ENCODE measurements at places on chromosomes 2 and 18. TPM values are rescaled to one million over a fixed set of nuclear protein-coding genes. Genes with fewer than 3 reads are reported as not detected.

SRD5A2 gene
- 0.25 TPM for total RNA-seq

DDX18 gene
- total RNA-seq: 36.6 TPM

DNA sequence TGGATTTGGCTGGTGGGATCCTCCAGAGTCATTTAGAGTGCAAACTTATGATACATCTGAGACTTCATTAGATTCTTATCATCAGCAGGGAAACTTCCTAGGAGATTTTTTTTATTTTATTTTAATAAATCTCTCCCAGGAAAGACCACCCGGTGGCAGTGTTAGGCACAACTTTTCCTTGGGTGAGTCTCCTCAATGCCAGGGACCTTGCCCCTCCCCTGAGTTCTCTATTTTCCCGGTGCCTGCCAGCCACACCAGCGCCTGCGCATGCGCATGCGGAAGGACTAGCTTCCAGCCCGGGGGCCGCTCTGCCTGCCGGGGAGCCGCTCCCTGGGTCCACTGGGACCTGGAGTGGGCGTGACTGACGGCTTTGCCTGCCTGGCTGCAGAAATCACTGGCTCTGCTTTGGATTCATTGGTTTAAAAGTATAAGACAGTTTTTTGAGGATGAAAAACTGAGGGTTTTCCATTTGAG lies 86.6 kb downstream of the TMEM182 start:
- no peak overlapping the region for H3K27ac ChIP-seq
- peak; percentile 49 for DNase-seq
- H3K27me3 ChIP-seq: no peaks in the 10 kb centered on the region
- H3K4me3 ChIP-seq: no peak overlapping the region

DNA sequence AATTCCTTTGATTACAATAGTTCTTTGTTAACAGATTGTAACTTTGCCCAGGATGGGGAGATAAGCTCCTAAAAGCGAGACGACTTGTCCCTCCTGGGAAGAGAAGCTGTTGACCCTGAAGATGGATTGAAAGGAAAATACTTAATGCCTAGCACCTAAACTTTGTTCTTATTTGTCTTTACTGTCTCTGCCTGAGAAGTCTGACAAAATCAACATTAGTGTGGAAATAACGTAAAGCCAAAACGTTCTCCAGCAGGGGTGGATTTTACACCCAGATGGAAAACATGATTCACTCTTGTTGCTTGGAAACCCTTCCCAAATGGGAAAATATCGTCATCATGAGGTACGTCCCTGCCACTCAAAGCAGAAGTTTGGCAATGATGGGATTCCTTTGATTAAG lies 450.1 kb downstream of the SLC4A3 start:
- no peaks in the 10 kb centered on the region for H3K36me3 ChIP-seq
- no peaks in the 10 kb centered on the region for H3K27me3 ChIP-seq
- H3K4me3 ChIP-seq: no peak overlapping the region

GRCh38 chr18:74146756-74147155 lies 878 bp downstream of the FBXO15 start:
- H3K4me3 ChIP-seq: no peak overlapping the region
- no peaks in the 10 kb centered on the region for H3K36me3 ChIP-seq
- no peaks in the 10 kb centered on the region for H3K27me3 ChIP-seq
- DNase-seq: no peak
- no peak overlapping the region for H3K27ac ChIP-seq
- peaks cover 7% of the 10 kb centered on the region for H3K4me1 ChIP-seq

DNA sequence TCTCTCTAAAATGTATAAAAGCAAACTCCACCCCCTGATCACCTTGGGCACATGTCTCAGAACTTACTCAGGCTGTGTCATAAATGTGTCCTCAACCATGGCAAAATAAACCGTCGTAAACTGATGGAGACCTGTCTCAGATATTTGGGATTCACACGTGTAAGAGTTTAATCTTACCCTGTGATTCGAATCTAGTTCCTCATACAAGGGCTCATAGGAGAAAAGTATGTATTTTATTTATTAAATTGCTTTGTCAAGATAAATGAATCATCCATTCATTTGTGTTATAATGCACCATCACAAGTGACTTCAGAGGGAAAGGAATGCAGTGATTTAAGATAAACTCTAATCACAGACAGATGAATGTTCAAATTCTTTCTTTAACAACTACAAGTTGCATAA lies 712.5 kb upstream of the LRATD1 start:
- H3K36me3 ChIP-seq: no peaks in the 10 kb centered on the region
- no peak overlapping the region for H3K27ac ChIP-seq
- H3K4me1 ChIP-seq: no peaks in the 10 kb centered on the region
- H3K4me3 ChIP-seq: no peak overlapping the region
- no peaks in the 10 kb centered on the region for H3K27me3 ChIP-seq

GRCh38 chr18:47931718-47932103 lies 1.3 kb upstream of the SMAD2 start:
- no peak for DNase-seq
- no peak overlapping the region for H3K27ac ChIP-seq
- H3K27me3 ChIP-seq: no peaks in the 10 kb centered on the region
- H3K4me3 ChIP-seq: peak overlapping the region; percentile 82
- H3K36me3 ChIP-seq: no peaks in the 10 kb centered on the region

DNA sequence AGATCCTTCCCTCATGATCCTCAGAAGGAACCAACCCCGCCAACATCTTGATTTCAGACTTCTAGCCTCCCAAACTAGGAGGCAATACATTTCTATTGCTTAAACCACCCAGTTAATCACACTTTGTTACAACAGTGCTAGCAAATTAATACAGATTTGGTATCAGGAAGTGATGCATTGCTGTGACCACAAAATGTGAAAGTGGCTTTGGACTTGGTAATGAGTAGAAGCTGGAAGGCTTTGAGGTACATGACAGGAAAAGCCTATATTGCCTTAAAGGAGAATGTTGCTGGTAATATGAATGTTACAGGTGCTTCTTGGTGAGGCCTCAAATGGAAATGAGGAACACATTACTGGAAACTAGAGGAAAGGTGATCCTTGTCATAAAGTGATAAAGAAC lies 260.3 kb downstream of the SATB2 start:
- no peaks in the 10 kb centered on the region for H3K27me3 ChIP-seq
- DNase-seq: no peak
- no peak overlapping the region for H3K4me3 ChIP-seq
- no peak overlapping the region for H3K27ac ChIP-seq
- no peaks in the 10 kb centered on the region for H3K36me3 ChIP-seq
- no peaks in the 10 kb centered on the region for H3K4me1 ChIP-seq

DNA sequence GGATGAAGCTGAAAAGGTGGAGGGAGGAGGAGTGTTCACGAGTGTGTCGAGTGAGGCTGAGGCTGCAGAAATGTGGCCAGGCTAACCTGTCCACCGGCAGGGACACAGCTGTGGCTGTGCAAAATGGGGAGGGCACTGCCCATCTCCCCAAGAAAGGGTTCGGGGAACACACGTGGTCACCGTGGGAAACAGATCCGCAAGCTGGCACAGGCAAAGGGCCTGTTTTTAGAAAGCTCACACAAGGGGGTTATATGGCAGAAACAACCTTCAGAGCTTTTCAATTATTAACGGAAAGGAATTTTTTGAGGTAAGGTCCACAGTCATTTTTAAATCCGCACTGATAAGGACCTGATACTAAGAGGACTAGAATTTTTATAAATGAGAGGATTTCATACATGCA lies 35.7 kb downstream of the SH3YL1 start:
- H3K4me1 ChIP-seq: no peaks in the 10 kb centered on the region
- H3K36me3 ChIP-seq: peaks cover 6% of the 10 kb centered on the region

SLC9A2 gene
- not detected for total RNA-seq

- no peak overlapping the region for H3K27ac ChIP-seq
- H3K27me3 ChIP-seq: no peaks in the 10 kb centered on the region
- peaks cover 4% of the 10 kb centered on the region for H3K4me1 ChIP-seq
- DNase-seq: no peak
Observed at GRCh38 chr2:202815548-202816360, 55.8 kb downstream of the ICA1L start.

ASB18 gene
- not detected for total RNA-seq

DNA sequence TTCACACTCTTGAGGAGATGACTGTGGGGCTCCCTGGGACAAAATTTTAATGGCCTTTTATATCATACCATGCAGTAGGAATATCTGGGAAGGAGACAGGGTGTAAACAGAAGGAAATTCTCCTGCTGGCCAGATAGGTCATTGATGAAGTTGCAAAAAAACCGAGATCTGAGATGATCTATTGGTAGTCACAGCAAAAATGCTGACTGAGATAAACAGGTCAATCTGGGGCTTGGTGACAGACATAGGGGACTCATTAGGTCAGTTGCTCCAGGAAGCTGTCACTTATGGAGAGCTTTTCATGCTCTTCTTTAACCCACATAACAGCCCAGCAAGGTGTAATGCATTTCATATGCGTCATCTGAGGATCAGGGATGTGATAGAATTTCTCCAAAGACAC lies 2.6 kb upstream of the IL36A start:
- H3K36me3 ChIP-seq: no peaks in the 10 kb centered on the region
- H3K27ac ChIP-seq: no peak overlapping the region
- H3K27me3 ChIP-seq: no peaks in the 10 kb centered on the region
- no peak overlapping the region for H3K4me3 ChIP-seq

- no peaks in the 10 kb centered on the region for H3K27me3 ChIP-seq
- no peak overlapping the region for H3K4me3 ChIP-seq
- DNase-seq: no peak
- H3K36me3 ChIP-seq: no peaks in the 10 kb centered on the region
- no peaks in the 10 kb centered on the region for H3K4me1 ChIP-seq
- H3K27ac ChIP-seq: no peak overlapping the region
Observed at GRCh38 chr2:220641137-220641536, 931.0 kb downstream of the EPHA4 start.

DNA sequence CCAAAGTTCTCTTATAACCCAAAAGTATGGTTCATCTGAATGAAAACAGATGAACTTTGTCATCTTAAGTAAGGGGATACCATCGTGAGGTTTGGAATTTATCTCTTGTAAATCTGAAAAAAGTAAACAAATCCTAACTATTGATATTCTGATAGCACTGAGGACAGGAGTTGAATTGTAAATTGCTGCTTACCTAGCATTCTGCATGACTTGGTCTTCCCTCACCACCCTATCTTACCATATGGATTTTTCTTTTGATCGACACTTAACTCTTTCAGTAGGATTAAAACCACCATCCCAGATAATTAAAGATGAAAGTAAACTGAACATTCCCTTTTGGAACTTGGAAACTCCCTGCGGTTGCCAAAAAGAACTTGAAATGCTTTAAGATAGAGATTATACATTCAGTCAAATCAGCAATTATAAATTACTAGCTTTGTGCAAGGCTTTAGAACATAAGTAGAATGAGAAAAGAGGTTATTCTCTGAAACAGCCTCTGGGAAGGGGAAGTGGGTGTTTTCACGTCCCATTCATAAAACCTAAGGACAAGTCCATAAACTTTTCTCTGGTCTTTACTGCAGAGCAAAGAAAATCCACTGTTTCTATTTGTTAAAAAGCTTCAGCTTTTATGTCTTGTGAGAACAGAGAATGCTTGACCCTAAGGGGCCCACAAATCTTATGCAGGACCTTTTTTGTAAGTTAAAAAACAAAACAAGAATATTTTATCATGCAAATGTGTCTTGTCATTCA lies 49.7 kb upstream of the ZNF397 start:
- no peak overlapping the region for H3K4me3 ChIP-seq
- no peaks in the 10 kb centered on the region for H3K36me3 ChIP-seq
- DNase-seq: no peak
- H3K27me3 ChIP-seq: no peaks in the 10 kb centered on the region
- H3K4me1 ChIP-seq: no peaks in the 10 kb centered on the region

DNA sequence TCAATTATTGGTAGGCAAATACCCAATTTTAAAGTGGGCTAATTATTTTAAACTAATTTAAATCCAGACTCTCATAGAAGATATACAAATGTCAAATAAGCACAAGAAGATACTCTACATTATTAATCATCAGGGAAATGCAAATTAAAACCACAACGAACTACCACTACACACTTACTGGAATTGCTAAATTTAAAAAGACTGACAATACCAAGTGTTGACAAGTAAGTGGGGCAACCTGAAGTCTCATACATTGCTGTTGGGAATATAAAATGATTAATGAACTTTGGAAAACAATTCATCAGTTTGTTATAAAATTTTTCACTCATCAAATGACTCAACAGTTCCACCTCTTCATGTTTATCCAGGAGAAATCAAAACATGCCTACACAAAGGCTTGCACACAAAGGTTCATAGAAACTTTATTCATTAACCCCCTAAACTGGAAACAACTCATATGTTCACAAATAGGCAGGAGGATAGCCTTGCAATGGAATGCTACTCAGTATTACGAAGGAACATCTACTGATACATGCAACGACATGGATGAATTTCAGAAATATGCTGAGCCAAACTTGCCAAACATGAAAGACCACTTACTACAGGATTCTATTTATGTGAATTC lies 120.8 kb downstream of the MCFD2 start:
- H3K4me3 ChIP-seq: no peak overlapping the region
- H3K27ac ChIP-seq: no peak overlapping the region
- H3K4me1 ChIP-seq: no peaks in the 10 kb centered on the region
- H3K27me3 ChIP-seq: no peaks in the 10 kb centered on the region
- DNase-seq: no peak

POTEC gene
- not detected for total RNA-seq

GRCh38 chr2:203870481-203870880 lies 2.9 kb downstream of the CTLA4 start:
- no peak for DNase-seq
- no peaks in the 10 kb centered on the region for H3K27me3 ChIP-seq
- H3K36me3 ChIP-seq: no peaks in the 10 kb centered on the region
- H3K4me1 ChIP-seq: no peaks in the 10 kb centered on the region

- no peak overlapping the region for H3K4me3 ChIP-seq
- no peak for DNase-seq
- no peaks in the 10 kb centered on the region for H3K36me3 ChIP-seq
- no peak overlapping the region for H3K27ac ChIP-seq
- no peaks in the 10 kb centered on the region for H3K4me1 ChIP-seq
- H3K27me3 ChIP-seq: no peaks in the 10 kb centered on the region
Observed at GRCh38 chr2:73009177-73009839, 62.2 kb downstream of the SFXN5 start.

- no peaks in the 10 kb centered on the region for H3K36me3 ChIP-seq
- no peaks in the 10 kb centered on the region for H3K4me1 ChIP-seq
- no peak for DNase-seq
- no peak overlapping the region for H3K27ac ChIP-seq
Observed at GRCh38 chr2:120150040-120150482, 73.1 kb downstream of the TMEM185B start.

DNA sequence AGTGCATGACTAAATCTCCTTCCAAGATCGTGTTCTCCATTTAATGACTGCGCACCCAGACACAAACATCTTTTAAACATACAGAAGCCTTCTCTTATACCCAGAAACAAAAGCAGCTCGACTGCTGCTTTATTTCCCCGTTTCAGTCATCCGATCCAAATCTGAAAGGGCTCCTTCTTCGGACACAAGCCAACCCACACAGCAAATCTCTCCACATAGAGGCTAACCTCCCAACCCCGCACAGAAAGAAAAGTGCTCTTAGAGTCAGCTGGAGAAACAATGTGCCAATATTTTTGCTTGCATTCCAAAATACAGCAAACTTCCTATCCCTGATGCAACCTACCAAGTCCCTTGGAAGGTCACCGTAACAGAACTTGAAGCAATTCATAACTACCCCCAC lies 29.1 kb downstream of the GAREM1 start:
- DNase-seq: no peak
- H3K36me3 ChIP-seq: no peaks in the 10 kb centered on the region
- H3K4me1 ChIP-seq: peaks cover 2% of the 10 kb centered on the region
- H3K4me3 ChIP-seq: no peak overlapping the region

Measured in ovary (tissue), 10 donors.